ENCODE measurements at places on chromosomes 1 and 21.

GRCh38 chr1:115564201-115564600 lies 77.6 kb upstream of the VANGL1 start:
- DNase-seq: no peak

DNA sequence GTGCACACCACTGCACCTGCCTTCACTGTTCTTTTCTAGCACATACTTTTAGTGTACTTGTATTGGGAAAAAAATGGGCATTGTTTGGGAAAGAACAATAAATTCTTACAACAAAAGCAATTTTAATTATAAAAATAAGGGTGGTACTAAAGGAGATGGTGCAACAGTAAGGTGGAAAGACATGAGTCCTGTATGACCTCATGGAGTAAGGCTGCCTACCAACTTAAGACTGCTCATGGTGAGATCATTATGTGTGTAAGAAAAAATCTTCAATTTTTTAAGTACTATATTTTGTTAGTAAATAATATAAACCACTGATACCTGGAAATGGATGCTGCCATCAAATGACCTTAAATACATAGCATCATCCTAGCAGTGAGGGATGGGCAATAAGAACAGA lies 29.6 kb upstream of the PHGDH start:
- no peak for DNase-seq

DNA sequence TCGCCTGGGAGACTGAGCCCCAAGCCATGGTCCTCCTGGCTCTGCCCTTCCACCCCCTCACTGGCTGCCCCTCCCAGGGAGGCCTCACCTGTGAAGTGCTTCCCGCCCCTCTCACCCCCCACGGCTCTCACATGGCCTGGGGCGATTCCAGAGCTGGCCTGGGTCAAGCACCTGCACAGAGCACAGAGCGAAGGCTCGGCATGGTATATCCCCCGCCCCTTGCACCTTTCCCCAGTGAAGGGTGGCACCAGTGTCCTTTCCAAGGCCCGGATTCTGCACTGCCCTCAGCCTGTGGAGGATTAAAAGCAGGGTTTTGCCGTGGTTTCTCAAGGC lies 1.1 kb upstream of the AJAP1 start:
- no peak for DNase-seq

DNA sequence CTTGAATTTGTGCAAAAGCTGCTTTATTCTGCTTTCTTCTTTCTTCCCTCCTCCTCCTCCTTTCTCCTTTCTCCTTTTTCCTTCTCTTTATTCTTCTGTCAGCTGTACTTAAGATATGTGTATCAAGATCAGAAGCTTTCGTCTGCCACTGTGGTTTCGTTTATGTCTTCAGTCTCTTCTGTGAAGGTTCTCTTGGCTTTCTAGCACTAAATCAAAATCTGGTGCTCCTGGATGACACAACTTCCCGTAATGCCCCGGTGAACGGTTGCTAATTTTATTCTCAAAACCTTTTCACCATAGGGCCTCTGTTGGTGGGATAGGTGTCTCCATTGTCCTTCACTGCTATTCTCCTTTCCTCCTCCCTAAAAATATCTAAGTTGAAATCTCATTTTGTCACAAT lies 5.0 kb downstream of the ATF6 start:
- DNase-seq: no peak

- no peak for DNase-seq
Observed at GRCh38 chr1:154726896-154727753, 119.1 kb upstream of the ADAR start.

DNA sequence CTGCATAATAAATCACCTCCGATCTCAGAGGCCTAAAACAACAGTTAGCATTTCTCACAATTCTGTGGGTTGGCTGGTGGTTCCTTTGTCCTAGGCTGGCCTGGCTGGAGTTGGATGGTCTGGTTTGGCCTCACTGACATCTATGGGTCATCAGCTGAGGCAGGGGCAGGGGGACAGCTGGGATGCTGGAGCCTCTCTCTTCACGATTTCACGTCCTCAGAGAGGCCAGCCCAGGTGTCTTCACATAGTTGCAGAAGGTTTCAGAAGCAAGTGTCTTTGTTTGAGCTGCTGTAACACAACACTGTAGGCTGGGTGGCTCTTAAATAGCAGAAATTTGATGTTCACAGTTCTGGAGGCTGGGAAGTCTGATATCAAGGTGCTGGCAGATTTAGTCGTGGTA lies 155.5 kb upstream of the CACNA1E start:
- no peak for DNase-seq
